IPS DF 6.9 (cell line): ENCODE measurements at places on chromosomes 7 and 10.

- H3K4me1 ChIP-seq = no peaks in the 10 kb centered on the region
- no peaks in the 10 kb centered on the region for H3K27me3 ChIP-seq
- no peaks in the 10 kb centered on the region for H3K36me3 ChIP-seq
Measured at GRCh38 chr7:136925044-136925443, 56.6 kb downstream of the CHRM2 start.

DNA sequence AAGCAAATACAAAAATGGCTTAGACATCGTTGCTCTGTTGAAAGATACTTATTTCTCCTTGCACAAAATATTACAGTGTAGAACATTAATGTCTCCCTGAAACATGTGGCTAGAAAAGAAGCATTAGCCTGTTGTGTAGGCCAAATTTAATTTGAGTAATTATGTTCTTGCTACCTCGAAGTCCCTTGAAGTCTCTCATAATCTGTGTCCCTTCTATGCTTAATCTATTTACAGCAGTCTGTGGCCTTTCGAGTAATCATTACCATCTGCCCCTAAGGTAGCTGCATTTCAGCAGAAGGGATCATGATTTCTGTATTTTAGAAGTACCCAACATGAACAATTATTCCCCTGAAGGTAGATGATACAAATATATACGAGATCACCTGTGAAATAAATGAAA is 615.2 kb downstream of the GRM8 start:
- no peaks in the 10 kb centered on the region for H3K36me3 ChIP-seq
- no peak for DNase-seq
- H3K27me3 ChIP-seq = no peaks in the 10 kb centered on the region
- peaks cover 1% of the 10 kb centered on the region; the same call in 1 of the 2 replicates for H3K4me1 ChIP-seq
- no peak overlapping the region for H3K4me3 ChIP-seq

DNA sequence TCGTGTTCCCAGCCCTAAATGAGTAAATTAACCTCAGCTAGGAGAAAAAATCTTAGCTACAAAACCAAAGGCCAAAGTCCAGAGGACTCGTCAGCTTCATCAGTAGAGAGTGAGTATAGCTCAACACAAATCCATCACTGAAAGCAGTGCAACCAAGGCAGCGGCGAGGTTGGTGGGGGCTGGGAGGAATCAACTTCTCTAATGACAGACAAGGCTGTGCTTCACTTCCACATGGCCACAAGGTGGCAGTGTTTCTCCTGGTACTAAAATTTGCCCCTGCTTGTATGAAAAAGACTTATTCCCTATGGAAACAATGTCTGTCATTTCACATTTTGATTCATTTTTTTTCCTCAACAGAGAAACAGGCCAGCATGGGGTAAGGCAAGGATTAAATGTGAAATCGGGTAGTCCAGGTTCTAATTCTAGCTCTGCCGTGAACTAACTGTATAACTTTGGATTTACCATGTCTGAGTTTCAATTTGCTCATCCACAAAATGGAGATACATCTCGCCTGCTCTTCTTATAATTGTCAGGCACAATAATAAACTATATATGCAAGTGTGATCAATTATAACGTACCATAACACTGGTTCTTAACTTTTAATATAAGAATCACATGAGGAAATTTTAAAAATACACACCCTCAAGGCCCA is 39.3 kb downstream of the FAS start:
- DNase-seq = peak; percentile 60
- H3K4me1 ChIP-seq = peaks cover 5% of the 10 kb centered on the region; the same call in 1 of the 2 replicates
- H3K36me3 ChIP-seq = no peaks in the 10 kb centered on the region
- no peak overlapping the region for H3K27ac ChIP-seq
- H3K4me3 ChIP-seq = no peak overlapping the region
- H3K27me3 ChIP-seq = no peaks in the 10 kb centered on the region

DNA sequence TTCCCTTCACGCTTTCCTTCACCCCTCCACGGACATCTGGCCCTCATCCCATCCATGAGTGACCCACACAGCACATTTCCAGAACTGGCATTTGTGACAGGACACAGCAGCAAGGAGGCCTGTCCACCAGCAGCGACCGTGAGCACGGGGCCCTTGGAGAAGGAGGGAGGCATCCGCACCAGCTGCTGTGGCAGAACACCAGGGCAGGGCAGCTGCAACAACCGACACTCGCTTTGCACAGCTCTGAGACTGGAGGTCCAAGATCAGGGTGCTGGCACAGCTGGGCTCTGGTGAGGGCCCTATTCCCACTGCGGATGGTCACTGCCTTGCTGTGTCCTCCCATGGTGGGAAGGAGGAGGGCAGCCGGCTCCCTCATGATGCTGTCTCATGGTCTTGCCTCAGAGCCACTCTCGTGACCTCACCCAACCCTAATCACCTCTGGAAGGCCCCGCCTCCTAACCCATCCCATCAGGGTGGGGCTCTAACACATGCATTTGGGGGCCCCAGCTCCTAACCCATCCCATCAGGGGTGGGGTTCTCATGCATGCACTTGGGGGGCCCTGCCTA is 36.7 kb downstream of the PTPRN2 start:
- H3K36me3 ChIP-seq = no peaks in the 10 kb centered on the region; the same call in 1 of the 2 replicates
- H3K4me1 ChIP-seq = no peaks in the 10 kb centered on the region

DNA sequence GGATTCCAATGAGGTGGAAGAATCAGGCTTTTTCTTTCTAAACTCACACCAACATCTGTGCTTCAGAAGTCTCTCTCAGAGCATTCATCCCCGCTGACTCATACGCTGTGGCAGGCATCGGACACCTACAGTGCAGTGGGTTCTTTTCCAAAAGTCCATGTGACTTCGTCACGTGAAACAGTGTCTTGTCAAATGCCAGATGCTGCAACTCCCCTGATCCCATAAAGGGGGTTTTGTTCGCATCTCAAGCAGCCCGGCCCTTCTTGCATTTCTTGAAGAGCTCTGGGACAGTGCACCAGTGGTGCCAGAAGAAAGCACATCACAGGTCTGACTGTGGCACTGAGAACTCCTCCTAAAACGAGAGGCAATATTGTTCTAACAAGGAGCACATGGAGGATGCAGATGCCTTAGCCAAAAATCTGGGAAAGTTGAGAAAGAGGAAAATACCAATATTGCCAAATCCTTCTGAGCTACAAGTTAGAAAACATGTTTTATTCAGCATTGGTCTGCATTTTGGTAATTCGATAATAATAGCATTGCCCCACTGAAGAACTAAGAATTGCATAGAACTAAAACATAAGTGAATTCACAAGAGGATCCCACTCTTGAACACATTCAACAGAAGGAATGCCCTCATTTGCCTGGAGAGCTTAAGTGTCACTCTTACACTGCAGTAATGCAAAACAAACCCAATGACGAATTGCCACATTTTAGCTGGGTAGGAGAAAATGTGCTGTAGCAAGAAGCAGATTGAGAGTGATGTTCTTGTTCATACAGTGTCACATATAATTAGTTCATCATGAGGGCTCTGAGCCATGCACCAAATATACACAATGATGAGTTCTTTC is 204.4 kb downstream of the CXCL12 start:
- no peaks in the 10 kb centered on the region for H3K27me3 ChIP-seq
- no peak overlapping the region for H3K4me3 ChIP-seq
- H3K4me1 ChIP-seq = no peaks in the 10 kb centered on the region
- H3K36me3 ChIP-seq = no peaks in the 10 kb centered on the region
- DNase-seq = no peak
- H3K27ac ChIP-seq = no peak overlapping the region

GRCh38 chr7:89458114-89458513 is 662.6 kb upstream of the TEX47 start:
- H3K36me3 ChIP-seq = no peaks in the 10 kb centered on the region
- no peaks in the 10 kb centered on the region for H3K27me3 ChIP-seq
- no peaks in the 10 kb centered on the region for H3K4me1 ChIP-seq
- H3K4me3 ChIP-seq = no peak overlapping the region

GRCh38 chr10:69939481-69939880 is 113.2 kb upstream of the MACROH2A2 start:
- no peaks in the 10 kb centered on the region for H3K4me1 ChIP-seq
- H3K27ac ChIP-seq = no peak overlapping the region
- no peak overlapping the region for H3K4me3 ChIP-seq
- no peaks in the 10 kb centered on the region for H3K27me3 ChIP-seq
- DNase-seq = no peak
- H3K36me3 ChIP-seq = no peaks in the 10 kb centered on the region

DNA sequence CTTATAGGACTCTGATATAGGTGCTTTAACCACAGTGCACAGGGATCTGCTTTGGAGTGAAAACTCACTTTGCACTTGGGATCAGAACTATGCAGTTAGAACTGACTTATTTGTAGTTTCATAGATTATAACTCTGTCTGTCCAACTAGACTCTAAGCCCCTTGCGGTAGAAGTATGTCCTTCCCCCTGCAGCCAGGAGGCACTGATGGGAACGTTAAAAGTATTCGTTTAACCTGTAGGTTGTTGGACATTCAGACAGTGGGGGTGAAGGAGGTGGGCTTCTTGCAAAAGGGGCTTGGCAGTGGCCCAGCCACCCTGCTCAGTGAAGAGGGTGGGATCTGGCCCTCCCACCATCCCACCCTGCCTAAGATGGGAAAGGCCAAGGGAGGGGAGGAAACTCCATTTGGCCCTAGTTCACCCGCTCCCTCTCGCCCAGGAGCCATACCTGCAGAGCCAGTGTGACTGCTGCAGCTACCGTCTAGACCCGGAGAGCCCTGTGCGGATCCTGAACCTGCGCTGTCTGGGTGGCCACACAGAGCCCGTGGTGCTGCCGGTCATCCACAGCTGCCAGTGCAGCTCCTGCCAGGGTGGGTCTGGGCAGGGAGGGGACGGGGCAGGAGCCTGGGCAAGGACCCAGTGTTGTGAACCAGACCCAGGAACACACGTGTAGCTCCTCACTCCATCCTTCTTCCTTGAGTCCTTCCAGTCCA is 5.7 kb upstream of the ZNF862 start:
- no peaks in the 10 kb centered on the region for H3K36me3 ChIP-seq
- H3K27ac ChIP-seq = no peak overlapping the region
- H3K4me3 ChIP-seq = no peak overlapping the region
- no peak for DNase-seq
- H3K4me1 ChIP-seq = peaks cover 6% of the 10 kb centered on the region

DNA sequence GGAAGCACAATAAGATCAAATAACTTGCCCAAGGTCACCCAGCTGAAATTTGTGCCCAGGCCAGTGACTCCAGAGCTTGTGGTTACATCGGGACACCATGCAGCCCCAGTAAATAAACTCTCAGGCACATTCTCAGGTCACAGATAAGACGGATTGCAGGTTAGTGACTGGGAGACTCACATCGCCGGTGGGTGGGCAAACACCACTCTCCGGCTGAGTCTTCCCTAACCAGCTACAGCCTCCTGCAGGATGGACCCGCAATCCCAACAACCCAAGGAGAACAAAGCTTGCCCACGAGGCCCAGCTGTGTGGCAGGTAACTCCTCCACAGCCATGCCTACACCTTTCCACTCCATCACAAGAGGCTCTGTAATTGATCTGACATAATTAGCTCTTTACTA is 81.7 kb upstream of the EFCAB10 start:
- no peak for DNase-seq
- H3K27me3 ChIP-seq = no peaks in the 10 kb centered on the region
- no peak overlapping the region for H3K4me3 ChIP-seq

- H3K4me3 ChIP-seq = no peak overlapping the region
- H3K27ac ChIP-seq = no peak overlapping the region
- no peaks in the 10 kb centered on the region for H3K36me3 ChIP-seq
Measured at GRCh38 chr7:120370954-120371353, 98.0 kb downstream of the KCND2 start.
